ENCODE measurements at places on chromosomes 5 and 9. TPM values are rescaled to one million over a fixed set of nuclear protein-coding genes. Genes with fewer than 3 reads are reported as not detected.

DNA sequence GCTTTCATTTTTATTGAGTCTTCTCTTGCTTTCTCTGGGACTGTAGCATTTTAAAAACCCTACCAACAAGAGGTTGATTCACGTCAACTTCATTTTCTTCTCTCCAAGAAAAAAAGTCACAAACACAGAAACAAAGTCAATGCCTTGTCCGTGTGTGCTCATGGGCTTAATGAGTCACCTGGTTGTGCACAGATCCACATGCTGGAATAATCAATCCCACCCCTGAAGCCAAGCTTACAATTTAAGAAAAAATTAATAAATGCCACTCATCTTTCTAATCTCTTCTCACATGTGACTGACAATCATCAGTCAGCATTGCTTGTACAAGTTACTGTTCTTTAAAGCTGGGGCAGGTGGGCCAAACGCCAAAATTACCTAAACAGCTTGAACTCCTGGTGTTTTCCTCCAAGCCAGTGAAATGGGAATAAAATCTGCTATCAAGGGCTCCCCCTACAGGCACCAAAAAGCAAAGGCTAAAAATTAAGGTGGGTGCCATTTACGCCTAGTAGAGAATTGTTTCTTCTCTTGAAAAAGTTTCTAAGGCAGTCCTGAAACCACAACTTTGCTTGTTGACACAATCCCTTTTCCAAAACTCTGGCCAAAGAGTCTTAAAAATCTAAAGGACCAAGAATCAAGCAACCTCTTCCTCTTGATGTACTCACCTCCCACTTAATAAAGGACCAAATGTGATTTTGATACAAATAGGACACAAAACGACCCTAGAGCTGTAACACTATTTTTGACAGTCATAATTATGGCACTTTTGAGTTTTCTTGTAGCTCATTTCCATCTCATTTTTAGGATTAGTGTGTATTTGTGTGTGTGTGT, 21.3 kb downstream of the TRMO start:
- H3K4me3 ChIP-seq, result no peak overlapping the region
- DNase-seq, result peak; percentile 62
- H3K27ac ChIP-seq, result no peak overlapping the region
- H3K36me3 ChIP-seq, result no peaks in the 10 kb centered on the region

DNA sequence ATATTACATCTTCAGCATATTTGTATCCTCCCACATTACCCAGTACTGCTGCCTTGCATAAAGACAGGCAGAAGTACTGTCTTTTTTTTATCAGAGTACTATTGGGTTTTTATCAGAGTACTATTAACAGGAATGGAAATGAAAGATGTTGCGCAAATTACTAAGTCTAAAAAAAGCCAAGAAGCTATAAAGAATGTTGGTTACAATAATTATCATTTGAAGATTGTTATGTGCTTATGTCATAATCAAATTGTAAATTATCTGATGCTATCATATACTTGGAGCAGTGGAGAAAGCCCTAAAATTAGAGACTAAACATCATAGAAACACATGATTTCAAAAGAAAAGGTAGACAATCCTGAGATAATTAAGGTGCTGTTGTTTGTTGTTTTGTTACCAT, 188.8 kb downstream of the CCDC192 start:
- no peak overlapping the region for H3K4me3 ChIP-seq
- no peak overlapping the region for H3K27ac ChIP-seq
- H3K27me3 ChIP-seq, result no peaks in the 10 kb centered on the region

DNA sequence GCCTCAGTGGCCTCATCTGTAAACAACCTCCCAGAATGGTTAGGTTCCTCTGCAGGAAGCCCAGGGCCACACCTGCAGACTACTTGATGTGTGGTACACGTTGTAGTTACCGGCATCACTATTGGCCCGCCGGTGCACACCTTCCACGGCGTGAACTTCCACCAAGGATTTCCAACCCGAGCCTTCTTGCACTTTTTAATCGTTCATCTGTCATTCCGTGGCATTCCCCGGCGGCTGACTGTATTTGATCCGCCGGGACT, 5.3 kb upstream of the TRIM41 start:
- H3K4me1 ChIP-seq, result no peaks in the 10 kb centered on the region
- peak overlapping the region; percentile 25 for H3K4me3 ChIP-seq
- H3K27ac ChIP-seq, result peak overlapping the region; percentile 18

The IFNB1 gene
- not detected for polyA plus RNA-seq

DNA sequence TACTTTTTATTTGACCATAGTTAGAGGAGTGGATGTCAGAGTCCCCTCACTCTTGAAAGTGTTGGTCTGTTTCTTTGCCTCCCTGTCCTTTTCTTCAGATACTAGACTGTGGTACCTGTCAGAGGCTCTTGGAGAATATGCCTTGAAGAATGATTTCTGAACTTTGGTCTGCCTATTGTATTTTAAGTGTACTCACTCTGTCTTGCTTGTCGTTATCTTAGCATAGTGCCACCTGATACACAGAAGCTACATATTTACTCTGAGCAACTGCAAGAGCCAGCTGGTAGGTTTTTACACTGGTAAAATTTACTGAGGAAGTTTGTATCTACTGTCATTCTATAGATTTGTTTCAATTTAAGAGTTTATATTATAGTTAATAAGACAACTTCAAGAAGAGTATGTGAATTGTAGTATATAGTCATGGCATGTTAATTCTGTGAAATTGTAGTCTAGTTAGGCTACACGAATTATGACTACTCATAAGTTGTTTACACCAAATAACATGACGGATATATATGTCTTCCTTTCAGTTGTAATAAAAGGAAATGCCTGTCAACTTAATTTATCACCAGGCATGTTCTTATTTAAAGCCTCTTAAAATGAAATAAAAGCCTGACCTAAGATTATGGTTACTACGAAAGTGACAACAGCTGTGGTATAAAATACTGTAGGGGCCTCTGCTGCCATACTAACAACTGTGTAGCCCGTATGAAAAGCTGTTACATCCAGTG, 201.7 kb downstream of the KDM4C start:
- peak; percentile 12 for DNase-seq
- H3K4me1 ChIP-seq, result peaks cover 14% of the 10 kb centered on the region
- no peaks in the 10 kb centered on the region for H3K27me3 ChIP-seq
- H3K27ac ChIP-seq, result no peak overlapping the region

The OR1N1 gene
- not detected for polyA plus RNA-seq

The KCNV2 gene
- polyA plus RNA-seq, result not detected

DNA sequence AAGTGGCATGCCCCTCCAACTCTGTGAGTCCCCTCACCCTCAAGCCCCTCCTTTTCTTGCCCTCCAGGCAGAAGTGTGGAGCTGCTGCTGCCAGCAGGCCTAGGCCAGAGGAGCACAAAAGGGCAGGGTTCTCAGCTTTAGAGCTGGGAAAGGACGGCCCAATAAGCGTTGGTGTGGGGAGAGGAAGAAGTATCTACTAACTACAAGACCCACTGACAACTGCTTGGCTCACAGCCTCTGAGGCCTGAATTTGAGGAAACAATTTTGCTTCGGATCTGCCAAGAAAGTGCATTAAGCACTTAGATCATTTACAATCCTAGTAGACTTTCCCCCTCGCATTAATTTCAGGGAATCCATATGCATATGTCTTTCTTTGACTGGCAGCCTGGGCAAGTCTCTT, 179.4 kb downstream of the SNX18 start:
- peaks cover 7% of the 10 kb centered on the region for H3K4me1 ChIP-seq
- no peaks in the 10 kb centered on the region for H3K27me3 ChIP-seq
- H3K4me3 ChIP-seq, result no peak overlapping the region
- peak overlapping the region; percentile 74 for H3K27ac ChIP-seq
- DNase-seq, result peak; percentile 46

The PCDHB3 gene
- polyA plus RNA-seq, result 1.5 TPM

DNA sequence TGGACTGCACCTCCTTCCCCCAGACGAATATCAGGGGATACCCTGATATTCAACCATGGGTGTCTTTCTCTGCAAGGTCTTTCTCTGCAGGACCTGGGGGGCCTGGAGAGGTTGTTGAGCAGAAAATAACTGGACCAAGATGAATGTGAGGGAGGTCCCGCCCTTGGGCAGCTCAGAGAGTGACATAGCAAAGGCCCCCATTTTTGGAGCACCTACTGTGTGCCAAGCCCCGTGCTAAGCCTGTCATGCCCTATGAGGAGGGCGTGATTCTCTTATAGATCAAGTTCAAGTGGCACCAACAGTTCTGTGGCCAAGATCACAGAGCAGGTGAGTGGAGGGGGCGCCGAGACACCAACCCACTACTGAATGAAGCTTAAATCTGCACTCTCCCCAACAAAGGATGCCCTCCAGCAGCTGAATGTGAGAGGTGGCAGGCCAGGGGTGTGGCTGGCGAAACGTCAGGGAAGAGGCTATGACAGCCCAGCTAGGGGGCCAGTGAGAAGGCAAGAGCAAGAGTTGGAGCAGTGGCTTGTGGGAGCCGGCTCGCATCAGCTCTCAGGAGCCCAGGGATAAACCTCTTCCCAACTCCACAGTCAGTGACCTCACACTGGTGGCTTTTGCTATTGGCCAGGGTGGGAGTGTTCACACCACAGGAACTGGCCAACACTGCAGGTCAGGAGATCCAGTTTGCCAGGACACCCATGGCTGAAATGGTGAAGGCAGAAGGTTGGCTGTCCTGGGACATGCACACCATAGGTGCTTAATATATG, 5.3 kb downstream of the SARDH start:
- peaks cover 3% of the 10 kb centered on the region for H3K4me1 ChIP-seq
- DNase-seq, result no peak
- no peaks in the 10 kb centered on the region for H3K27me3 ChIP-seq
- no peaks in the 10 kb centered on the region for H3K36me3 ChIP-seq

GRCh38 chr5:96562614-96563013, 99.6 kb upstream of the CAST start:
- H3K27ac ChIP-seq, result no peak overlapping the region
- no peaks in the 10 kb centered on the region for H3K36me3 ChIP-seq
- no peaks in the 10 kb centered on the region for H3K27me3 ChIP-seq
- DNase-seq, result no peak

DNA sequence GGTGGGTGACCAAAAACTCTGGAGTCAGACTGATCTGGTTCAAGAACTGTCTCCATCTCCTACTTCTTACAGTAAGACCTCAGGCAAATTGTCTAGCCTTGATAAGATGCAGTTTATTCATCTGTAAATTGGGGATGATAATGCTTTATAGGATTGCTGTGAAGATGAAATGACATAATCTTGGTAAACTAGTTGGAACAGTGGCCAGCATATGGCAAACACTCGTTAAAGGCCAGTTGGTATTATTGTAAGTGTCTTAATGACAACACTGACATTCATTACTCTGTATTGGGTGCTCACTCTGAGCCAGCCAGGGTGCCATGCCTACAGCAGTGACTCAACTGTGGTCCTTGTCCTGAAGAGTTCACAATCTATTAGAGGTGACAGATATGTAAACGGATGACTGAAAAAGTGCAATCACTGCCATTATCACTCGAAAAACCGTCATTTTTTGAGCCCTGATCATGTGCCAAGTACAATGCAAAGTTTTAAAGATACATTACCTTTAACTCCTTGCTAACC, 84.9 kb upstream of the HSPA9 start:
- H3K4me1 ChIP-seq, result peaks cover 6% of the 10 kb centered on the region
- H3K36me3 ChIP-seq, result no peaks in the 10 kb centered on the region
- no peak overlapping the region for H3K27ac ChIP-seq

- no peak overlapping the region for H3K27ac ChIP-seq
- H3K4me3 ChIP-seq, result no peak overlapping the region
- no peaks in the 10 kb centered on the region for H3K27me3 ChIP-seq
- DNase-seq, result no peak
Observed at GRCh38 chr5:59067956-59068656, 485.2 kb downstream of the RAB3C start.

GRCh38 chr5:113156271-113156877, 179.8 kb downstream of the DCP2 start:
- H3K4me3 ChIP-seq, result no peak overlapping the region
- no peaks in the 10 kb centered on the region for H3K36me3 ChIP-seq
- no peaks in the 10 kb centered on the region for H3K27me3 ChIP-seq
- peaks cover 12% of the 10 kb centered on the region for H3K4me1 ChIP-seq

DNA sequence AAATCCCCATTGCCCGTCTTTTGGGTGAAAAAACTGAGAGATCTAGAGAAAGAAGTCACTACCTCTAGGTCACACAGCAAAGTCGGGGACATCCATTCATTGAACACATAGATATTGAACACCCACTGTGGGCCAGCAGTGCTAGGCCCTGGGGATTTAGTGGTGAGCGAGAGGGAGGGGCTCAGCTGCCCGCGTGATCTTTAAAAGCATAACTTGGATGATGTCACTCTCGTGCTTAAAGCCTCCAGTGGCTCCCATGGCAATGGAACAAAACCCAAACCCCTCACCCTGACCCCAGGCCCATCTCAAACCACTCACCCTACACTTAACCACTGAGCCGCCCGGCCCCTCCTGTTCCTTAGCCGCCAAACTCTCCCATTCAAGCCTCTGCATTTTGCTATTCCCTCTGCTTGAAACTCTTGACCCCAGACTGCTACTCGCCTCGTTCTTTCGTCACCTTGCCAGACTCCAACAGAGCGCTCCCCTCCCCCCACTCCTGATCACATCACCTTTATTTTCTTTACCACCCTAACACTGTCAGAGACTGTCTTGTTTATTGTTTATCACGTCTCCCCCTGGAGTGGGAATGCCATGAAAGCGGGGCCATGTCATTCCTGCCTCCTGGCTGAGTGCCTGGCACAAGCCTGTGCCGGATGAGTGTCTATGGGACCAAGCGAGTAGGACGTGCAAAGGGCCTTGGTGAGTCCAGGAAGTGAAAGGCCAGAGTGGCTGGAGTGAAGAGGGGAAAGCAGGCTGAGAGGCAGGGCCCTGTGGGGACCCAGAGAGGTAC, 710 bp upstream of the PIP5KL1 start:
- peaks cover 27% of the 10 kb centered on the region for H3K27me3 ChIP-seq
- H3K4me1 ChIP-seq, result peaks cover 30% of the 10 kb centered on the region
- peak; percentile 67 for DNase-seq
- H3K36me3 ChIP-seq, result no peaks in the 10 kb centered on the region
- H3K4me3 ChIP-seq, result peak overlapping the region; percentile 21

DNA sequence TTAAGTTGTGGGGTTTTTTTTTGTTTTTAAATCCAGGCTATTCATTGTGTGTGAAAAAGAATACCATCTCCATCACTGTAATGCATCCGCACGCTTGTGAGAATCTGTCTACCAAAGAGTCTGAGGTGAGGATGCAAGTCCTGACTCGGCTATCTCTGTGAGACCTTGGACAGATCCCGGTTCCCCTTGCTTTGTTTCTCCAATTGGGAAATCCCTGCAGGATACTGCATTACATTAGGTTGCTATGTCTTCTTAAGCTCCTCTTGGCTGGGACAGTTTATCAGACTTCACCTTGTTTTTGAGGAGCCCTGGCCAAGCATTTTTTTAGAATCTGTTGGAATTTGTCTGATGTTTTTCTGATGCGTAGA, 46.8 kb downstream of the GALNT10 start:
- no peaks in the 10 kb centered on the region for H3K27me3 ChIP-seq
- H3K27ac ChIP-seq, result no peak overlapping the region
- H3K36me3 ChIP-seq, result no peaks in the 10 kb centered on the region
- H3K4me1 ChIP-seq, result peaks cover 12% of the 10 kb centered on the region

The PITX1 gene
- polyA plus RNA-seq, result 141 TPM

- H3K36me3 ChIP-seq, result no peaks in the 10 kb centered on the region
- H3K27me3 ChIP-seq, result no peaks in the 10 kb centered on the region
- DNase-seq, result no peak
Observed at GRCh38 chr5:180305481-180305880, 13.6 kb upstream of the MAPK9 start.

The IGFBPL1 gene
- 6.4 TPM for polyA plus RNA-seq

- H3K27ac ChIP-seq, result no peak overlapping the region
- H3K36me3 ChIP-seq, result no peaks in the 10 kb centered on the region
- no peaks in the 10 kb centered on the region for H3K4me1 ChIP-seq
- no peak for DNase-seq
Observed at GRCh38 chr9:10274988-10275387, 337.8 kb downstream of the PTPRD start.
